ENCODE measurements at places on chromosomes 2 and 18.

- peak; percentile 42 for DNase-seq
These were observed 746.3 kb upstream of the CHAC2 start for GRCh38 chr2:53021292-53021691.

- peak; percentile 73 for DNase-seq
These were observed 23.1 kb downstream of the ST3GAL5 start for GRCh38 chr2:85865539-85866164.

DNA sequence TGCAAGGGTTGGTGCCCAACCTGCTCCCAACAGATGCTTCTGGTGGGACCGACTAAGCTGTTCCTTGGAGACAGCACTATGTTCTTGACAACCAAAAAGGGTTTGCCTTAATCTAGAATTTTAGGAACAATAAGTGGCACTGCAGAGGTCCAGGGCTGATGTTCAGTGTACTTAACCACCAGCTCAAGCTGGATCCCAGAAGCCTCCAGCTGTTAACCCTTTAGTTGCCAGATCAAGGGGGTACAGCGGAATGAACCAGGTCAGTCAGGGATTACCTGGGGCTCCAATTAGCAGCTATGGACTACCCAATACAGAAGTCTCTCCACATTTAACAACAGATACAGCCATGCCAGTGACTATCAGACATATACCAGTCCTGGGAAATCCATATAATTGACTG, 3.5 kb downstream of the GPR75 start:
- no peak for DNase-seq

- no peak for DNase-seq
These were observed 5.4 kb upstream of the MTCL1 start for GRCh38 chr18:8699948-8700347.

- no peak for DNase-seq
These were observed 113.1 kb upstream of the WDR75 start for GRCh38 chr2:189327879-189328847.

- peak; percentile 0 for DNase-seq
These were observed 255.5 kb downstream of the RIT2 start for GRCh38 chr18:42860011-42860410.
